ENCODE measurements at places on chromosomes 1 and 21.

DNA sequence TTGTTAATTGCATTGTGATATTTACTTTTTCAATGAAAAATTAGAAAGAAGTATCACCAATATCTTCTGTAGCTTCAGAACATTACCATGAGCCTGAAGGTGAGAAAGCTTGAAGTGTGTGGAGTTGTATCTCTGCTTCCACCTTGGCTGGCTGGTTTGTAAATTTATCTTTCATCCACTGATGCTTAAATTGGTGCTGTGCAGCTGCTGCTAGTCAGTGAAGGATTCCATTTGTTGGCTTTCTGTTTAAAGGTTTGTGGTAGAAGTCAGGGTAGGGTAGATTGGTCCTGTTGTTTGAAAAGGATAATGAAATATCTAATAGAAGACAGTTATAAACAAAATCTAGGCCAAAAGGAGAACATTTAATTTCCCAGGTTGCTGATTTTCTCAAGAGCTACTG, 105.7 kb downstream of the C1orf21 start:
- no peak for ATAC-seq

DNA sequence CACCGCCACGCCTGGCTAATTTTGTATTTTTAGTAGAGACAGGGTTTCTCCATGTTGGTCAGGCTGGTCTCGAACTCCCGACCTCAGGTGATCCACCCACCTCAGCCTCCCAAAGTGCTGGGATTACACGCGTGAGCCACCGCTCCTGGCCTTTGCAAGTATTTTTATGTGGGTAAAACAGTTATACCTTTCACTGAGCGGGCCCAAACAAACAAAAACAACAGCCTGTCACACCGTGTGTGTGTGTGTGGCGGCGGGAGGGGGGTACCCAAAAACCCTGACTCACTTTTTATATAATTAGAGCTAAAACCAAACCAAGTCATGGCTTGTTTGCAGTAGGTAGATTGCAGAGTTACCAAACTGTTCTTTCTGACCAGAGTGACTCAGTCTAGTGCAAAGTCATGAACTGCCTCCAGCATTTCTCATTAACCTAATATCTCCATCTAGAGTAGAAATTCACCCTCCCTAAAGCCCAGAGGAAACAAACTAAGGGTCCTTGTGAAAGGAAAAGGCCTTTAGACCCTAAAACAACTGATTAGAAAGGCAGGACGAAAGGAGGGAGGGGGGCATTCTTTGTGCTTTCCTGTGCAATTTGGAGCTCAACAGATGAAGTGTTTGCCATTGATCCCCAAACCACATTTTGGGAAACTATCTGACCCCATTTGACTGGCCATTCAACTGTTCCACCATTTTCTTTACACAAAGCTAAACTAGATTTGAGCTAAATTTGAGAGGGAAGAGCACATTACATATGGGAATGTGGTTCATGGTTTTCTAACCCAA, 181.0 kb downstream of the DHRS3 start:
- no peak for ATAC-seq

DNA sequence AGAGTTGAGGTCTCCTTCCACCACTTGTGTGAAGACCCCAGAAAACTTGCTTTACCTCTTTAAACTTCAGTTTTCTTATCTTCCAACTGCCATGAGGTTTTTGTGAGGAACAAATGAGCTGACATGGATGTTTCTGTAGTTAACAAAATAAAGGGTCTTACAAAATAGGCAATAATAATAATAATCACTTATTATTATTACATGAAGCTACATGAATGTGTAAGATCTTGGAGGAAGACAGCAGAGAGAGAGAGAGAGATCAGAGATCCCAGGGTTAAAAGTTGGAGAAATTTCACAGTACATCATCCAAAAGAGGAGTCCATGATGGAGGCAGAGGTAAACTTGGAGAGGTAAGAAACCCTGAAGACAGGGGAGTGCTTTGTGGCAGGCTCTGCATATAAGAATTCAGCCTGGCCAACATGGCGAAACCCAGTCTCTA, 10.7 kb downstream of the RCC1 start:
- ATAC-seq: no peak

GRCh38 chr1:205993068-205993467, 10.1 kb downstream of the RAB7B start:
- ATAC-seq: no peak

GRCh38 chr21:45831991-45832740, 149.4 kb upstream of the COL6A1 start:
- ATAC-seq: no peak

DNA sequence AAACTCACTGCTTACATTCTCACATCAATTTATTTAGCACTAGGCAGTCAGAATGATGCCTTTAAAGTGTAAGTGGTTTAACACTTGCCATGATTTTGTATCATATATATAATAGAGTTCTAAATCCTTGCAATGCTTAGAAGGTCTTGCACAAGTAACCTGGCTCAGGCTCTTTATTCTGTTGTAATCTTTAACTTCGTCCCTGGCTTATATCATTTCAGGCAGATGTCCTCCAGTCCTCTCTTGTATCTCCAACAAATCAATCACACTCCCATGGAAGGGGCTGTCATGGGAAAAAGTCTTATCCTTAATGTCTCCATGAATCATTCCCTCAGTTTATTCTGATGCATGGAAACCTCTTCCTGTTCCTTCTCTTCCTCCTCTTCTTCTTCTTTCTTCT, 841.6 kb upstream of the B3GALT2 start:
- ATAC-seq: no peak

DNA sequence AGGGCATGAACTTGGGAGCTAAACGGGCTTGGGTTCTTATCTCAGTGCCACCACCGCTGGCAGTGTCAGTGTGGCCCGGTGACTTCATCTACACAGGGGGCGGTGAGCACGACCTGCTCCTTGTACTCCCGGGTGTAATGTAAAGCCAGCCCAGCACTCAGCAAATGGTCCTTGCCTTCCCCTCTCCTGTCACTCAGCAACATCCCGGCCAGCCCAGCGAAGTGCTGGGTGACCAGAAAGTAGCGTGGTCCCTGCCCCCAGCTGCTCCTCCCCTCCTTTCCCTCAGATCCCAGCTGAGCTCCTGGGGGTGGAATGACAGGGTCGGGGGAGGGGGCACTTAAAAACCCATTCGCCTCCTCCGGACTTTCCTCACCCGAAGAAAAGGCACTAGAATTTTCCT, 7.2 kb downstream of the KCNN3 start:
- ATAC-seq: no peak

DNA sequence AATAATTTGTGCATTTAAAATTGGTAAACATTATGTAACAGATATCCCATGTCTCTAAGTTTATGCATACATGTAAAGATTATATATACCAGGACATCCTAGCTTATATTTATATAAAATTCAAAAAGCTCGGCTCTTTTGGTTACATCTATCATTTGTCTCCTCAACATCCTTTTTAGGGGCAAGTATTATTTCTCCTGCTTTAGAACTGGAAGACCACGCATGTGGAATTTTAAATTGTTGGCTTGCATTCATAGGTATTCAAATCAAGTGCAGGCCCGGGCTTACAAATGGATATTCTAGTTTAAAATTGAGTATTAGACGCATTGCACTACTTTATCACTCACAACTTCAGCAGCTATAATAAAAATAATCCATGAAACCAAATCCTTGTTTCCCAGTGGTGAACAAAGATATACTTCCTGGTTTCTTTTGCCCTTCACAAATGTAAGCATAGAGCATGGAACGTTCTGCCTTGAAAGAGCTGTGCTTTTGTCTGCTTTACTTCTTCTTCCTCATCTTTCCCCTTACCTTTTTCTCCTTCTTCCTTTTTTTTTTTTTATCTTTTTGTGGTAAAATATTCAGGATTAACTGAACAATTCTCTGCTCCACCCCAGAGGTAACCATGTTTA, 57.1 kb downstream of the DDAH1 start:
- ATAC-seq: no peak

DNA sequence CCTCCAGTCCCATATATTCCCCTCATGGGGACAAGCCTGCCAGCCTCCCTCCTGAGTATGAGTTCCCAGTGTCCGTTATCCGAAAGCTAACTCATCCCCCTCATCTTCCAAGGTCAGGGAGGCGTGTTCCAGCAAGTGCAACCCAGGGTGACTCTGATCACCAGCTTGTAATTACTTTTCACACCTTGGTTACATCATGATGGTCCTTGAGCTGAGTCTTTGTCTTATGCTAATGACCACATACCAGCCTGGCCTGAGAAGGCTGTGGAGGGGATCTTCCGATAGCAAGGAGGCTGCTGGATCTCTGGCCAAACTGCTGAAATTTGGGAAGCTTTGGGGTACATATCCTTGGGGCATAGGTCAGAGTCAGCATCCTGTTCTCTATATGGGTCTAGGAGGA, 99.6 kb downstream of the DDX20 start:
- no peak for ATAC-seq

DNA sequence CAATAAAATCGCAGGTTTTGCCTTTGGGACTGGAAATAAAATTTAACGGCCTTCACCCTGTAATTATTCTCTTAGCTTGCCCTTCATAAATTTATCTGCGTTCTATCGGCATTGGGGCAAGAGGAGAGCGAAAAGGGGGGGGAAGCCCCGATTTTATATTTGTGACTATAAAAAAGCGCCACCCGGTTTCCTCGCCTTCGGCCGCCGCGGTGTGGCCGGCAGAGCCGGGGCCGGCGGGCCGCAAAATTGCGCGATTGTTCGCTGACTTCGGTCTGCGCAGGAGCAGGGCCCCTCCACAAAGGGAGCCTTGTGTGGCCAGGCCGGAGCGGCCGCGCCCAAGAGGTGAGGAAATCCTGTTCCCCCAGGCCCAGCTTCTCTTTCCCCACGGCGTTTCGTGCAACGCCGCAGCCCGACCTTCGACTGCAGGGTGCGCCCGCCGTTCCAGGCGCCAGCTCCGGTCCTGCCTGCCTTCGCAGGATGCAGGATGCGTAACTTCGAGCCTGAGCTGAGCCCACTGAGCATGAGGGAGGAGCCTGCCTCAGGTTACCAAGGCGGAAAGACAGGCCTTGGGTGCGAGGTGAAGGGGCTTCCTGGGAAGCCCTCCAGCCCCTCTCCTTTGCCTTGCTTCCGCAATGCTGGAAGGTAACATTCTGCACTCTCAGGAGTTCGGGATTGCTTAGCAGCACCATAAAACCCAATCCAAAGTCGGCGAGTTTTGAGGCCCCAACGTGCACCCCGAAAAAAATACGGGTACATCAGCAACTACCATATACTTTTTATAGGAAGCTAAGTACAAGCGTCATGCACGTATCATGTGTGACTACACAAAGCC, 4.9 kb upstream of the TBX15 start:
- no peak for ATAC-seq

DNA sequence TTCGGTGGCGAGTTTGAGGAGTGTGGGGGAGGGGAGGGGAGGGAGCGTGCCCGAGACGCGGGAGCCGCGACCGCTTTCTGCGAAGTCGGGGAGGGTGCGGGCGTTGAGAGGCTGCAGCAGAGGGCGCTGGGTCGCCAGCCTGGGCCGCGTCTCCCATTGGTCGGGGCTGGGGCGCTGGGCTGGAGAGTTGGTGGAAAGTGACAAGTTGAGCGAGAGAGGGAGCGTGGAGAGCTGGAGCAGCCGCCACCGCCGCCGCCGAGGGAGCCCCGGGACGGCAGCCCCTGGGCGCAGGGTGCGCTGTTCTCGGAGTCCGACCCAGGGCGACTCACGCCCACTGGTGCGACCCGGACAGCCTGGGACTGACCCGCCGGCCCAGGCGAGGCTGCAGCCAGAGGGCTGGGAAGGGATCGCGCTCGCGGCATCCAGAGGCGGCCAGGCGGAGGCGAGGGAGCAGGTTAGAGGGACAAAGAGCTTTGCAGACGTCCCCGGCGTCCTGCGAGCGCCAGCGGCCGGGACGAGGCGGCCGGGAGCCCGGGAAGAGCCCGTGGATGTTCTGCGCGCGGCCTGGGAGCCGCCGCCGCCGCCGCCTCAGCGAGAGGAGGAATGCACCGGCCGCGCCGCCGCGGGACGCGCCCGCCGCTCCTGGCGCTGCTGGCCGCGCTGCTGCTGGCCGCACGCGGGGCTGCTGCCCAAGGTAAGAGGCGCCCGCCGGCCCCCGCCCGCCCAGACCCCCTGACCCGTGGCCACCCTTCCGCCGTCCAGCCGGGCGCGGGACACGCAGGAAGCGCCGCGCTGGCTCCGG, at the start of gene ROR1:
Gene ROR1, plus strand, starts transcription at position 203 of the 802 bp plus-strand sequence.
- peak; percentile 93 for ATAC-seq

DNA sequence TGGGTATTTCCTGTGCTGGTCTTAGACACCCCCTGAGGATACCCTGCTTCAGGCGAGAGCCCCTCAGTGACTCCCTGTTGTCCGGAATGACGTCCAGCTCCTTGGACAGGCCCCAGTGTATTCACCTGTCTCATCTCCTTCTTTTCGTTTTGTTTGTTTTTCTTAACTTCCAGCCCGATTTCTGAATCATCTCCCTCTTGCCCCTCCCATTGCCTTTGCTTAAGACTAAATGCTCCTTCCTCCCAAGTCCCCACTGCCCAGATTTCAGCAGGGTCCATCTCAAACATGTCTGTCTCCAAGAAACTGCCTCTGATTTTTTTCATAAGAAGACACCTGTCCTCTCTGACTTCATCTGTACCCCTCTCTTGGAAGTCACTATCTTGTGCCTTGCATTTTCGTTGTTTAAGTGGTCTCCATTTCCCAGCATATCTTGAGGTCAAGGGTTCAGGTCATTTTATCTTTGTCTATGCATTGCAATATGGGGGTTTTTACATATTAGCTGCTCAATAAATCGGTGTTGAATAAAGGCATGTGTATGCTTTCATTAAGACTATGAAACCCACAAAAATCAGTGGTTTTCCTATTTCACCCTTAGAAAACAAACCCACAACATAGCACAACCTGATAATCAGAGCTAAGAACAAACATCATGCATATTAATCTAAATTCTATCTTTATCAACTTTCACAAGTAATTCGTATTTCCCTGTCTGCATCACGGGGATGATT, 58.4 kb upstream of the LGALS8 start:
- ATAC-seq: no peak

GRCh38 chr1:35364741-35365140, 96.2 kb downstream of the ZMYM4 start:
- ATAC-seq: no peak

GRCh38 chr1:180939711-180940103, 27.0 kb downstream of the KIAA1614 start:
- no peak for ATAC-seq

DNA sequence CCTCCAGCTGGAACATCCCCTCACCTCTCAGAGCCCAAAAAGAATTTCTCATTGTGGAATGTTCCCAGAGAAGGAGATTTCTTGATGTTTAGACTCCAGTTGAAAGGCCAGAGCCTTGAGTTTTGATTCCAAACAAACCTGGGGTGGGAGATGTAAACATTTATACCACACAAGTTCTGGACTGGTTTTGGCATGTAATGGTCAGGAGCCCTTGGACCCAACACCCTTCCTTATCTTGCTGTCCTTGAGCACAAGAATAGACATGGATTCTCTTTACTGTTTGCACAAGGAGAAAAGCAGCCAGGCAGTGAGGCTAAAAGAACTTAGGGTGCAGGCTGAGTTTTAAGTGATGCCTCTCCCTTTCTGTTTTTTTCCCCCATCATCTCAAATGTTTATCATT, 4.5 kb downstream of the RHBG start:
- no peak for ATAC-seq

DNA sequence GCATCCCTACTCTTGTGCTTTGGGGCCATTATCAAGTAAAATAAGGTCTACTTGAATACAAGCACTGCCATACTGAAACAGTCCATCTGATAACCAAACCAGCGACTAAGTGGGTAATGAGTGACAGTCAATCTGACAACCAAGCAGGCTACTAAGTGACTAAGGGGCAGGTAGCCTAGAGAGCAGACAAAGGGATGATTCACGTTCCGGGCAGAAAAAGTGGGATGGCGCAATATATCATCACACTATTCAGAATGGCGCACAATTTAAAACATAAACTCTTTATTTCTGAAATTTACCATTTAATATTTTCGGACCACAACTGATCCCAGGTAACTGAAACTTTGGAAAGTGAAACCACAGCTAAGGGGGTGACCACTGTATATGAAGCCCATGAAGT, 17.7 kb downstream of the NGF start:
- ATAC-seq: no peak

GRCh38 chr1:200400556-200400955, 9.3 kb downstream of the ZNF281 start:
- ATAC-seq: no peak
